ENCODE measurements at places on chromosomes 11 and 22.
A peak's percentile ranks its signal among the peaks of the same experiment; 100 is the strongest.

DNA sequence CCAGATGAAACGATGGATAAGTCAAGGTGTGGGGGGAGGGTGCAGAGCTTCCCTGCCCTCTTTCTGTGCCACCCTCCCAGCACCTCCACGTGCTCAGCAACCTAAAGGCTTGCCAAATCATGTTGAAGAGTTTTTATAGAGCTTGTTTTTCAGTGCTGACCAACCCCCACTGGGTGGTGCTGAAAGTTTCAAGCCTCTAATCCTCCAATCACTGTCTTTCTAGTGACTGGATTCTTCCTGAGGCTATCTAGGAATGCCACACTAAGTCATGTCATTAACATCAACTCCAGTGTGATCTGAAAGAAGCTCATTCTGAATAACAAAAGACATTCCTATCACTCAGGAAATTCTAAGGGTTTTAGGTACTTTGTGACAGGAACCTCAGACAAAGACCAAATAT lies 382.6 kb downstream of the DYNC2H1 start:
- no peak for DNase-seq

- DNase-seq, result peak; percentile 53
These were observed 181.4 kb downstream of the DBX1 start for GRCh38 chr11:19978668-19979518.

GRCh38 chr22:27990879-27991278 lies 71.8 kb upstream of the PITPNB start:
- no peak for DNase-seq

DNA sequence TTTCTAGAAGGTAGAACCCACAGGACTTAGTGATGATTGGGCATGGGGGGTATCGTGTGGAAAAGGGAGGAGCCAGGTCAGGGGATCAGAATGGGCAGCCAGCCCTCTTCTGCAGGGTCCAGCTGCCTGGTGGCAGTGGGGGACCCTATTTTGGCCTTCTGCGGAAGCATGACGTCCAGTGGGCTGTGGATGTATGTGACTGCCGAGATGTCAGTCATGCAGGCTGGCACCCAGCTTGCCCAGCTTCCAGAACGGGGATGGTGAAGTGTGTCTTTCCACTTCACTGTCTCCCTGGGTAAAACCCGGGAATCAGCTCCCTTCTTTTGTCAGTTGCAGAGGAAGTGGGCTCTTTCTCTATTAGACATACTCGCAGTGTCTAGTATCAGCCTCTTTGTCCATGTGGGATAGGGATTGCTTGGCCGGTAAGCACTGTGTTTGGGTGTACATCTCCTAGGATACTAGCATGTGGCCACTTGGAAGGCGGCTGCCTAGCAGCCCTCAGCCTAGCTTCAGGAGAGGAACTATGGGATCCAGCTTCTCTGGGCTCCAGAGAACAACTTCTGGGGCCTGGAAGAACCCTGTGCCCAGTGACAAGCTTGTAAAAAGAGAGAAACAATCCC lies 51.4 kb downstream of the GRIK4 start:
- no peak for DNase-seq

- no peak for DNase-seq
These were observed 21.9 kb upstream of the POLD3 start for GRCh38 chr11:74570266-74571061.

DNA sequence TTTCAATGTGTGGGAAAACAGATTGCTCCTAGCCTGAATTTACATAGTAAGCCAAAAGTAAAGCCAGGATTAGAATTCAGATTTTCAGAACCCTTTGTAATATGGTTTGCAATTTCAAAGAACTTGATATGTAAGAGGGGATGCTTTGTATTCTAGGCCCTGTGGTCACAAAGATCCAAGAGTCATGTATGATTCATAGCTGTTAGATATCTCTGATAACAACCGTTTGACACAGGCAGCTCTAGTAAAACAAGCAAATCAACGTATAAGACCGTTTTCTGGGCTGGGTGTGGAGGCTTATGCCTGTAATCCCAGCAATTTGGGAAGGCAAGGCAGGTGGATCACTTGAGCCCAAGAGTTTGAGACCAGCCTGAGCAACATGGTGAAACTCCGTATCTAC lies 79.6 kb downstream of the EMSY start:
- no peak for DNase-seq

- DNase-seq, result no peak
These were observed 73.2 kb upstream of the FGF3 start for GRCh38 chr11:69892237-69892985.

DNA sequence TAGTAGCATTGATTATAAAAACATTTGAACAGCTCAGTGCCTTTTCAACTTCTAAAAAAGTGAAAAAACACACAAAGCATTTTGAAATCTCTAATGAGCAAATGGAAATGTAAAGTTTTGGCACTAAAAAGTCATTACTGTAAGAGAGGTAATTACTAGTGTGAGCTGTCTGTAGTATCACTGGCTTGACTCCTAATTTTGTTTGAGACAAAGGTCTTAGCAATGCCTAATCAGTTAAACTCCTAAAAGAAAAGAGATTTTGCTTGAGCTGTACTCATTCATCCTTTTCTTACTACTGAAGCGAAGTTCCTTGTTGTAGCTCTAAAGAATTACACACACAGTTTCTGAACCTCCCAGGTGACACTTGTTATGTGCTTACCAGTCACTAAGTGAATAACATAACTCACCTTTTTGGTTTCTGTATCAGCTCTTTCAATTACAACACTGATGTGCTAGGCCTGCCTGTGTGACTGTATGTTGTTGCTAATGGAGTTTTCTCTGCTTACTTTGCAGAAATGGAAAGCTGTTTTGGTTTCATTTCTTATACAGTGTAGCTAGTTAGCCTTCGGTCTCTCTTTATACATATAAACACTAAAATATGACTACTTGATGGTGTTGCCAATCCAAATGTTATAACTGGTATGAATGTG lies 924.4 kb upstream of the TENM4 start:
- DNase-seq, result no peak

DNA sequence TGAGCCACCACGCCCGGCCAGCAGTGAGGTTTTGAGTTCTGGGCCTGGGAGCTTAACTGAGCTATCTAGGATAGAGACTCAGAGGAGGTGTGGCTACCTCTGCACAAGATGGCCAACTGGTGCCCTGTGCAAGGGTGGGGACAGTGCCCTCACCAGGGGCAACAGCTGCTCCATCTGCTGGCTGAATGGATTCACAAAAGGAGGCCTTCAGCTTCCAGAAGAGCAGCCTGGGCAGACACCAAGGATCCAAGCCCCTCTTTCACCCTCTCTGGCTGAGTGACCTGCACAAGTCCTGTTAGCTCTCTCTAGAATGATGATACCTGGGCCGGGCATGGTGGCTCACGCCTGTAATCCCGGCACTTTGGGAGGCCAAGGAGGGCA lies 33.5 kb upstream of the BAIAP2L2 start:
- no peak for DNase-seq

- DNase-seq, result no peak
These were observed 3.2 kb upstream of the ETS1 start for GRCh38 chr11:128590587-128590986.

DNA sequence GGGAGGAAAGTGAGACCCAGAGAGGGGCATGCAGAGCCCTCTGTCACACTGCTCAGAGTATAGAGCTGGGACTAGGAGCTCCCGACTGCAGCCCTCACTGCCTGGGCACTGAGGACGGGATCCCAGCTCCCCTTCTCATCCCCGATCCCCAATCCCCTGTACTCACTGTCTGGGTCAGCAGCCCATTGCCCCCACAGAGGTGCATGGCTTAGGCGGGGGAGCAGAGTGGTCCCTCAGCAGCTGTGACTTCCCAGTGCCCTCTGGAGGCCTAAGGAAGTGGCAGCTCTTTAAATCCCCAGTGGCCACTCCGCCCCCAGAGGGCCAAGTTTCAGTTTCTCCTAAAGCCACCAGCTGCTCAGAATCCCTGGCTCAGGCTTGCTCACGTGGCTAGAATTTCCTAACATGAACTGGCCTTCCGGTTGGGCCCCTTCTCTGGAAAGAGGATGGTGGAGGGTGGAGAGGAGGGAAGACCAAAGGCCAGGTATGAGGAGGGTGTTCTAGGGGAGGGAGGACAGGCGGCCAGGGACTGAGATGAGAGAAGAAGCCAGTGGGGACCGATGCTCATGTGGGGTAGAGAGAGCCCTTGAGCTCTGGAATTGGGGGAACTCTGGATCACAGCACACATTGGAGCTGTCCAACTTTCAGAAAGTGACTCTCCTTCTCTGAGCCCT lies at the start of gene BATF2:
Gene BATF2 (minus strand): TSS at position 262 of the 671 bp plus-strand sequence. CDS start 57 bp downstream, at position 205.
- DNase-seq, result no peak

- DNase-seq, result no peak
These were observed 741 bp upstream of the CNTF start for GRCh38 chr11:58621586-58622262.

GRCh38 chr11:79040348-79040747 lies 400.5 kb downstream of the TENM4 start:
- DNase-seq, result no peak

DNA sequence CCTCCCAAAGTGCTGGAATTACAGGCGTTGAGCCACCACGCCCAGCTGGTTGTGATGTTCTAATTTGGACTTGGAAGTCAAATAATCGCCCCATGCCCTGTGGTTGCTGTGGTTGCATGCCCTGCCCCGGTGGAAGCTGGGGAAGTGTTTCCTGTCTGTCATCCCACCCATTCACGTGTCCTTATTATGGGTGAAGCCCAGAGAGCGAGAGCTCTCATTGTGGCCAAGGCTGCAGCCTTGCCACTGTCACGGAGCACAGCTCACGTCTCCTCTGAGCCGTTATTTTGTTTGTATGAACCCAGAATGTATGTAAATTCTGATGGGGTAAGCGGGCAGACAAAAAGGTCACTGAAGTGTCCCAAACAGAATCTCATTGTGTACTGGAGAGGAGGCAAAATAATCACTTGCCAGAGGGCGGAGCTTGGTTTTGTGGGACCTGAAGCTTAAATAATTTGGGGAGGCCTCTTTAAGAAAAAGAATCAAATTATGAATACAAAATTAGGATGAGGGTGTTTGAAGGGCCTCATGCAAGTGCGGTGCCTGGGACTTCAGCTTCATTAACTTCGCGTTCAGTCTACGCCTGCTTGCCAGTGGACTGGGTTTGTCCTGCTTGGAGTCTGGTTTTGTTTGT lies 25.8 kb upstream of the TREH start:
- no peak for DNase-seq

DNA sequence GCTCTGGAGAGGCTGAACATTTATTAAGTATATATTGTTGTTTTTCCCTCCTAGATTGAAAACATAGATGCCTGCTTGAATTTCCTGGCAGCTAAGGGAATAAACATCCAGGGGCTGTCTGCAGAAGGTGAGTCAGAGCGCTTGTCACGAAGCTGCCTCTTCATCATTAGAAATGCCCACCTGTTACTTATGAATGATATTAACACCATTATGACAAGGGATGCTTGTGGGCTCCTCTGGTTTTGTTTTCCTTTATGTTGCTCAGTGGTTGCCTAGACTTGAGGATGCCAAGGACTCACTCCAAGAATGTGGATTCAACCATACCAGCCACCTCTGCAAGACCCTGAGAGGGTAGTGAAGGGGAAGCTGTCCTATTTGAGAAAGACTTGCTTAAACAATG lies 156.2 kb downstream of the NAV2 start:
- no peak for DNase-seq

DNA sequence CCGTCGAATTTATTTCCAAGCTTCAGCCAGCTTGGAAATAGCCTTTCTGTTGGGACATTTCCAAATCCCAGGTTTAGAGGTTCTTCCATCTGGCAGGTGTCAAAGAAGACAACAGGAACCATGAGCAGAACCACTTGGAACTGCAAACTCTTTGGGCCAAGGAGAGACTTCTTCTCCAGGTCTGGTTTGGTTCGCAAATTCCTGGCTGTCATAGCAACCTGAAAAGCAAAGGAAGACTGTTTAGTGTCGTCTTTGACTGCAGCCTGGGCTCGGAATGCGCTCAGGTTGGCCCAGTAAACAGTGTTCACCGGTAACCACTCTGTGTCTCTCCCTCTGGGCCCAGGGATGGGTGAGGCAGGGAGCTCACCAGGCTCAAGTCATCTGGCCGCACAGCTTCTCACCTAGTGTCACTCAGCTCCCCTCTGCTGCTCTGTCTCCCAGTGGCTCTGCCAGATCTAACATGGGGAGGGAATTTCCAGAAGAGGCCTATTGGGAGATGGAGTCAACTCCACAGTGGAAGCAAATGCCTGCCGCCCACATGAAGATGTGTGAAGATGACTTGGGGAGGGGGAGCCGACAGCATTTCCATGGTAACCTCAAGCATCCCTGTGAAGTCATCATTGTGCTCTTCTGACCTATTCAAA lies 11.9 kb upstream of the CLMP start:
- DNase-seq, result no peak

DNA sequence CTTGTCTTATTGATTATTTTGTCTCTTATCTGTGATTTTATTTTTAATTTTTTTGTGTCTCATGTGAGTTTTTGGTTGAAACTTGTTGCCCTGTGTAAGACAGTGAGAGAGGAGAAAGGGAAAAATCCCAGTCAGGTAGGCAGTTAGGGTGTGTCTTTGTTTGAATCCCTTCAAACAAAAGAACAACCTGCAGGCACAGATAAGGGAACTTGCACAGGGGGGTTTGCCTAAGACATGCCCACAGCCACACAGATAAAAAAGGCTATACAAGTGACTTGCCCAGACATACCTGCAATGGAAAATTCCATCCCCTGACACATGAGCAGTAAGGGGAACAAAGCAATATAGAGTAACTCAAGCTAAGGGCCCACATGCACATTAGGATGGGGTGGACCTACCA lies 127.8 kb upstream of the PLET1 start:
- no peak for DNase-seq

- no peak for DNase-seq
These were observed 169.1 kb downstream of the RRAS2 start for GRCh38 chr11:14189874-14190273.

GRCh38 chr11:6587360-6587953 lies 16.0 kb downstream of the RRP8 start:
- DNase-seq, result no peak

GRCh38 chr11:98734686-98735085 lies 286.1 kb upstream of the CNTN5 start:
- DNase-seq, result no peak

GRCh38 chr11:66265531-66266377 lies 2.7 kb upstream of the RAB1B start:
- DNase-seq, result no peak

DNA sequence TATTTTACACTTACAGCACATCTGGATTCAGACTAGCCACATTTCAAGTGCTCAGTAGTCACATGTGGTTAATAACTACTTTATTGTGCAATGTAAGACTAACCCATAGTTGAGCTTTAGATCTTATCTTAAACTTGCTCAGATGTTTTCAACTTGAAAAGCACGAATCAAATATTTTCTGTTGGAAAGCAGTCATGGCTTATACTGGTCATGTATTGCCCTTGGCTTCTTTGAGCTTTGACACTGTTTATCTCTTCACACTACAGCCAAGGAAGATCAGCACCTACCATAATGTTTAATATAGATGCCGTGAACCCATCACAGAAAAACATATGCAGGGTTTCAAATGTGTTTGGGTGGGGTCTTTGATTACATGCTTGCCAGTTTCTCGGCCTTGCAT lies 4.4 kb downstream of the RBX1 start:
- peak; percentile 13 for DNase-seq

- no peak for DNase-seq
These were observed 545.4 kb downstream of the TBC1D22A start for GRCh38 chr22:47307822-47308221.

- no peak for DNase-seq
These were observed 43.0 kb upstream of the ZBED5 start for GRCh38 chr11:10900681-10901415.
